Trophoblast cell (in vitro differentiated cells and primary cell): ENCODE measurements at places on chromosomes 16 and 17.

GRCh38 chr17:49575679-49576087 is at the start of gene NXPH3:
Gene NXPH3 (plus strand): TSS chr17:49575871. CDS start chr17:49576220, 349 bp downstream.
- peaks cover 2% of the 10 kb centered on the region for H3K27me3 ChIP-seq
- H3K27ac ChIP-seq = no peak within 1 kb of the TSS
- H3K4me1 ChIP-seq = peaks cover 6% of the 10 kb centered on the region
- H3K36me3 ChIP-seq = no peaks in the 10 kb centered on the region
- DNase-seq = peak; percentile 77
- H3K4me3 ChIP-seq = peak within 1 kb of the TSS; percentile 73

DNA sequence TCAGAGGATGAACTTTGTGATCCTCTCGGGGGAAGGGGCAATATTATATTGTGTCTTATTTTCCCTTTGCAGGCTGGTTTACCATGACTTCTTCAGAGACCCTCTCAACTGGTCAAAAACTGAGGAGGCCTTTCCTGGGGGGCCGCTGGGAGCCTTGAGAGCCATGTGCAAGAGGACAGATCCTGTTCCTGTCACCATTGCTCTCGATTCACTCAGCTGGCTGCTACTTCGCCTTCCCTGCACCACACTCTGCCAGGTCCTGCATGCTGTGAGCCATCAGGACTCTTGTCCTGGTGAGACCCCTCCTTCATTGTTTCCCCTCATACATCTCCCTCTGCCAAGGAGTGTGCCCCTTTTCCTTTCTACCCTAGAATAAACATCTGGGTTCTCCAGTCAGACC is 2.5 kb downstream of the ELP5 start:
- H3K4me1 ChIP-seq = peaks cover 6% of the 10 kb centered on the region
- peak overlapping the region; percentile 53 for H3K4me3 ChIP-seq
- H3K27me3 ChIP-seq = no peaks in the 10 kb centered on the region
- H3K36me3 ChIP-seq = peaks cover 24% of the 10 kb centered on the region

DNA sequence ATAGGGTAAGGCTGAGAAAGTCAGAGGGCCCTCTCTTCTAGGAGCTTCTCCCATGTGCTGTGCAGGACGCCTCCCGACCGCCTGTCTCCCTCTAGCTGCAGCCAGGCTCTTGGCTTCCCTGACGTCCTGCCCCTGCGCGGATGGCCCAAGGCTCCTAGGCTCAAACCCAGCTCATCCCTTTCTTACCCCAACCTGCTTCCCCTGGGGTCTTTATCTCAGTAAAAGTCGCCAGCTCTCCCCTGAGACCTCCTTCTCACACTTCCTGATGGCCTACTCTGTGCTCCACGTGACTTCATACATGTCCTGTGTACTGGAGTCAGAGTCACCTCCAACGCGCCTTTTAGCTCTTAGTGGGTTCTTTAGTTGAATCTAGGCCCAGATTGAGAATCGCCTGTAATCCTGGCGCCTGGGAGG is 1.1 kb upstream of the ZNF747 start:
- peaks cover 15% of the 10 kb centered on the region for H3K4me1 ChIP-seq
- H3K27me3 ChIP-seq = no peaks in the 10 kb centered on the region
- DNase-seq = peak; percentile 53
- H3K4me3 ChIP-seq = no peak overlapping the region

DNA sequence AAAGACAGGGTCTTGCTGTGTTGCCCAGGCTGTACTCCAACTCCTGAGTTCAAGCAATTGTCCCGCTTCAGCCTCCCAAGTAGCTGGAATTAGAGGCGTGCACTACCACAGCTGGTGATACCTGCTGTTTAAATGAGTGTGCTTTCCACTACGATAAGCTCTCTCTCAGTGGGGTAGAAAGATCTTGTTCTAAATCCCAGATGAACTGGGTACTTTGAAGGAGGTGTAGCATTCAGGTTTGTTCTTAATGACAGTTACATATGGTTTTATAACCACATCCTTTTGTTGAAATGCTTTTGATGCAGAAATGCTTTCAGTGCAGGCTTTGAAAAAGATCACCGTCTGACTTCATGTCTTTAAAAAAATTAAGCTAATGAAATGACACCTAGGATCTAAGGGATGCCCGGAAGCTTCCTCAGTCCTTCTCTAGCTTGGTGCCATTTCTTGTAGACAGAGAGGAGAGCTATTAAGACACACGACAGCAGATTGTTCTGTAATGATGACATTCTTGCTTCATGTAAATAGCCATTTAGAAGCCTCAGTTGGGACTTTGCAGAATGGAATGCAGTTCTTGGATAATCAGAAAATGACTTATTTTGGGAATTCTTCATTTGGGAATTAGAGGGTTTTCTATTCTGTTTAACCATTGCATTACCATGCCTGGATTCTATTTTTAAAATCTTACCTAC is 19.5 kb downstream of the PMM2 start:
- DNase-seq = peak; percentile 6
- H3K27ac ChIP-seq = no peak overlapping the region
- H3K27me3 ChIP-seq = no peaks in the 10 kb centered on the region
- H3K4me3 ChIP-seq = no peak overlapping the region
- peaks cover 42% of the 10 kb centered on the region for H3K36me3 ChIP-seq

GRCh38 chr16:69706975-69707340 is 19.4 kb downstream of the NQO1 start:
- H3K27ac ChIP-seq = no peak overlapping the region
- peaks cover 12% of the 10 kb centered on the region for H3K36me3 ChIP-seq
- H3K4me1 ChIP-seq = no peaks in the 10 kb centered on the region
- no peak overlapping the region for H3K4me3 ChIP-seq

DNA sequence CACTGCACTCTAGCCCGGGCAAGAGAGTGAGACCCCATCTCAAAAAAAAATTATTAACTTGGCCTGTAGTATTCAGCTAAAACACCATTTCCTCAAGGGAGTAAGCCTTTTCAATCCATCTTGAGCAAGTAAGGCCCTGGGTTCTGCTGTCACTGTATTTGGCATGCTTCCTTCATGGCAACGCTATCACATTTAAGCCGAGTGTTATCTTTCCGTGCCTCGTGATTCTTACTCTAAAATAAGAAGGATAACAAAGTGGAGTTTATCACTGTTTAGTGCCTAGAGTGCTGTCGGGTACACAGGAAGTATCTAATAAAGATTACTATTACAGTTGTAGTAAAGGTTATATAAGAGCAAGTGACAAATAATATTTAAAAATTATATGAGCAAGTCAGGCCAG is 8.8 kb downstream of the VPS53 start:
- H3K4me1 ChIP-seq = no peaks in the 10 kb centered on the region
- H3K27me3 ChIP-seq = no peaks in the 10 kb centered on the region
- H3K27ac ChIP-seq = no peak overlapping the region
- no peak overlapping the region for H3K4me3 ChIP-seq

DNA sequence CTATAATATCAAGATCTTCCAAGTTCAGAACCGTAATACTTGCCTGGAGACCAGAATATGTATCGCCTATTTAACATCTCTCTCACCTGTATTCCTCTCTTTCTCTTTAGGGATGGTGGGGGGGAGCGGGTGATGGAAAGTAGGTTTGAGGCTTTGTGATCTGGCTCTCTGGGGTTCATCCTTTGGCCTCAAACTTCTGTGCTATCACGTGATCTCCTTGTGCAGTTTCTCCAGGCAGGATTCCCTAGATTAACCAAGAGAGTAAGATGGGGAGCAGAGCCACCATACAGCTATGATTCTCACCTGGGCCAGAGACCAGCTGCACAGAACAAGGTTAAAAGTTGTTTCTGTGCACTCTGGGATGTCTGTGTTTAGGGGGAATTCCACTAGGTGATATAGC is 5.2 kb downstream of the TMEM100 start:
- no peaks in the 10 kb centered on the region for H3K27me3 ChIP-seq
- peaks cover 4% of the 10 kb centered on the region for H3K36me3 ChIP-seq
- no peak overlapping the region for H3K4me3 ChIP-seq
- H3K27ac ChIP-seq = no peak overlapping the region

- H3K4me3 ChIP-seq = no peak overlapping the region
- H3K4me1 ChIP-seq = no peaks in the 10 kb centered on the region
- no peaks in the 10 kb centered on the region for H3K27me3 ChIP-seq
- H3K36me3 ChIP-seq = no peaks in the 10 kb centered on the region
- DNase-seq = no peak
Observed at GRCh38 chr16:31242206-31242605, 17.6 kb upstream of the ITGAM start.

GRCh38 chr17:57677301-57677700 is 67.8 kb downstream of the CCDC182 start:
- H3K4me3 ChIP-seq = no peak overlapping the region
- no peak overlapping the region for H3K27ac ChIP-seq
- no peak for DNase-seq
- H3K4me1 ChIP-seq = no peaks in the 10 kb centered on the region
- H3K36me3 ChIP-seq = peaks cover 11% of the 10 kb centered on the region

- peaks cover 16% of the 10 kb centered on the region for H3K4me1 ChIP-seq
- no peak overlapping the region for H3K27ac ChIP-seq
Observed at GRCh38 chr17:66547151-66547865, 244.9 kb downstream of the PRKCA start.

DNA sequence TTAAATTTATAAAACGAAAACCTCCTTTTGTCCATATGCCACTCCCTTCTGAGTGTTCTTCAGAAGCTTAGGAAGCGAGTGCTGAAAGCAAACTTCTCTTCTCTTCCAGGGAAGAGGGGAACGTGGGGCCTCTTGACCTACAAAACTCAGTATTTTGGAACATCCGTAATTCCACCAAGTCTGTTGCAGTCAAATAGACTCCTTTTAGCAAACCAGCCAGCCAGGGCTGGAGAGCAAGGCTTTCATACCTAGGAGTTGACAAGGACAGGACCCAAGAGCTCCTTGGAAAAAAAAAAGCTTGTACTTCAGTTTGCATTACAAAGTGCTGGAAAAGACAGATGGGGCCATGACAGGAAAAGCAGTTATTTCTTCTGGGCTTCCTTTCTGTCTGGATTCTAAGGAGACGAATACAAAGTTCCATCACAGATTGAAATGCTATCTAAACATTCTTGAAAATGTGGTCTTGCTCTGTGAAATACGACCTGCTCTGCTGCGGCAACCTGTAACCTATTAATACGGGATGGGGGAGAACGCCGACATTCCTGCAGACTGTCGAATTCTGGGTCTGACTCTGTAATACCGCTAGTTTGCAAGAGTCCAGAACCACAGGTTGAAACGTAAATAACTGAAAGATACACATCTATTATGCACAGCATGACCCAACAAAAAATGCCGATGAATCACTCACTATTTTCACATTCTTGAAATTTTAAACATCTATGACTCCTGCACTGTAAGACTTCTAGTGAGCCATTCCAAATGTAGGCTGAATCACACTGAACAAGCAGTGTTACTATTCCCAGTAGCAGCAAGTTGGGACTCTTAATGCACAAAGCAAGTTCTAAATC is 20.6 kb downstream of the VPS53 start:
- peak; percentile 90 for DNase-seq
- H3K36me3 ChIP-seq = peaks cover 9% of the 10 kb centered on the region
- H3K4me3 ChIP-seq = no peak overlapping the region
- H3K27me3 ChIP-seq = no peaks in the 10 kb centered on the region
- H3K27ac ChIP-seq = peak overlapping the region; percentile 97

DNA sequence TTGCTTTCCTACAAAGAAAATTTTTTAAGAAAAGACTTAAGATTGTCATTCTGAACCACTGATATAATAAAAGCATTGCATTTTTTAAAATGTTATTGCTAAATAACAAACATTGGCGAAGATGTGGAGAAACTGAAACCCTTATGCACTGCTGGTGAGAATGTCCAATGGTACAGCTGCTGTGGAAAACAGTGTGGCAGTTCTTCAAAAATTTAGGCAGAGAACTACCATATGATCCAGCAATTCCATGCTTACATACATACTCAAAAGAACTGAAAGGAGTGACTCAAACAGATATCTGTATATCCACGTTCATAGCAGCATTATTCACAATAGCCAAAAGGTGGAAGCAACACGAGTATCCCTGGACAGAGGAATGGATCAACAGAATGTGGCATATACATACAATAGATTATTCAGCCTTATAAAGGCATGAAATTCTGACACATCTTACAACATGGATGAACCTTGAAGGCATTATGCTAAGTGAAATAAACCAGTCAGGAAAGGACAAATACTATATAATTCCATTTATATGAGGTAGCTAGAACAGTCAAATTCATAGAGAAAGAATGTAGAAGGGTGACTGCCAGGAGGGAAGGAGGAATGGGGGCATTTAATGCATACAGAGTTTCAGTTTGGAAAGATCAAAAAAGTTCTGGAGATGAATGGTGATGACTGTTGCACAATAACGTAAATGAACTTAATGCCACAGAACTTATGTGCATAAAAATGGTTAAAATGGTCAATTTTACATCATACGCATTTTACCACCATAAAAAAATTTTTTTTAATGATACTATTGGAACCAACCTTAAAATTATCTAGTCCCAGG is 92.1 kb downstream of the CACNG1 start:
- H3K27ac ChIP-seq = no peak overlapping the region
- H3K27me3 ChIP-seq = no peaks in the 10 kb centered on the region
- peaks cover 5% of the 10 kb centered on the region for H3K4me1 ChIP-seq
- DNase-seq = peak; percentile 42
- peaks cover 1% of the 10 kb centered on the region for H3K36me3 ChIP-seq

DNA sequence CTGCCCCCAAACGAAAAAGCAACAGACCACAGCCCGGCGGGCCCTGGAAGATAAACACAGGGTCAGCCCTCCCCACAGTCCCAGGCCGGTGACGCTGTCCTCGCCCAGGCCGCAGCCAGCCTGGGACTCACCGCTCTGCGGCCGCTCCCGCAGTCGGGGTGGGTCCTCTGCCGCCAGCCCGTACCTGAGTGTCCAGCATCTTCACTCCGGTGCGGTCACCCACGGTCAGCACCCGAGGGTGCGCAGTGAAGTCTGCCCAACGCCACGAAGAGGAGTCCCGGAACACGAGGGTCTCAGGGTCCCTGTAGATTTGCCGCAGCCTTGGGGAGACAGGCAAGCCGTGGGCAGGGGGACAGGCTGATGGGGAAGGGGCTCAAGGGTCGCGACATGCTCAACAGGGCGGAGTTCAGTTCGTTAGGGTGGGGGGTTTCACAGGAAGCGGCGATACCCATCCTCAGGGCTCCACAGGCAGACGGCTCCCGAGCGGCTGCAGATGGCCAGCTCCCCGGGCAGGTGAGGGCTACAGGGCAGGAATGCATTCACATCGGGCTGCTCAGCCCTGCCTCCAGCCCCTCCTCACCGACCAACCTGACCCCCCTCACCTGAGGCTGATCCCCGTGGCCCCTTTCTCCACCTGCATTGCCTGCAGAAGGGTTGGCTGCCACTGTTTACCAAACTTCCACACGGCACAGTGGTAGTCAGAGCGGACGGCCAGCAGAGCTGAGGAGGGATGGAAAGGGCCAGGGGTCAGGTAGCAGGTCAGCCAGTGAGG is 5.5 kb downstream of the TAF1C start:
- no peaks in the 10 kb centered on the region for H3K27me3 ChIP-seq
- no peak overlapping the region for H3K4me3 ChIP-seq
- peaks cover 66% of the 10 kb centered on the region for H3K36me3 ChIP-seq
- DNase-seq = no peak
